Vein endothelial cell (primary cell): ENCODE measurements at places on chromosomes 2 and 18. TPM values are rescaled to one million over a fixed set of nuclear protein-coding genes. Genes with fewer than 3 reads are reported as not detected.

NEU4 gene
- total RNA-seq, result not detected in 2 replicates

RNF149 gene
- 53.6 and 83.2 TPM in 2 replicates for total RNA-seq

HOXD4 gene
- total RNA-seq, result 7.8 and 9.4 TPM in 2 replicates

SLC8A1 gene
- total RNA-seq, result 1.6 and 2.3 TPM in 2 replicates

SPHKAP gene
- total RNA-seq, result not detected in 2 replicates

OSBPL6 gene
- total RNA-seq, result 6.7 and 8.5 TPM in 2 replicates

ZNF892 gene
- 6.5 and 8.4 TPM in 2 replicates for total RNA-seq

IL36G gene
- total RNA-seq, result not detected in 2 replicates

TPGS2 gene
- 188 and 209 TPM in 2 replicates for total RNA-seq

ELOA2 gene
- not detected in 2 replicates for total RNA-seq

CRYGC gene
- total RNA-seq, result not detected in 2 replicates

BOK gene
- 59.5 and 127 TPM in 2 replicates for total RNA-seq

IL1R1 gene
- total RNA-seq, result 2.0 and 4.2 TPM in 2 replicates

DOK6 gene
- under 0.01 and 0.57 TPM in 2 replicates for total RNA-seq

RAPGEF4 gene
- total RNA-seq, result 12.4 and 13.9 TPM in 2 replicates

TGIF1 gene
- 94.1 and 161 TPM in 2 replicates for total RNA-seq

HRH4 gene
- total RNA-seq, result under 0.01 and 0.10 TPM in 2 replicates

MTX2 gene
- 25.5 and 26.3 TPM in 2 replicates for total RNA-seq

UGT1A7 gene
- not detected in 2 replicates for total RNA-seq

BUB1 gene
- total RNA-seq, result 39.0 and 45.4 TPM in 2 replicates

COBLL1 gene
- total RNA-seq, result 5.2 and 15.0 TPM in 2 replicates

SH2D6 gene
- total RNA-seq, result not detected in 2 replicates

CCDC102B gene
- 3.6 and 5.6 TPM in 2 replicates for total RNA-seq

NTSR2 gene
- total RNA-seq, result not detected in 2 replicates

LDLRAD4 gene
- 7.0 and 10.1 TPM in 2 replicates for total RNA-seq

COLEC12 gene
- total RNA-seq, result 4.2 and 8.2 TPM in 2 replicates

SCG2 gene
- total RNA-seq, result not detected in 2 replicates
